ENCODE measurements at places on chromosomes 5 and 9.

- DNase-seq = peak; percentile 84
Observed at GRCh38 chr9:127187231-127187956, 65.0 kb upstream of the ANGPTL2 start.

GRCh38 chr5:2776337-2777302 is 25.1 kb upstream of the IRX2 start:
- no peak for DNase-seq

DNA sequence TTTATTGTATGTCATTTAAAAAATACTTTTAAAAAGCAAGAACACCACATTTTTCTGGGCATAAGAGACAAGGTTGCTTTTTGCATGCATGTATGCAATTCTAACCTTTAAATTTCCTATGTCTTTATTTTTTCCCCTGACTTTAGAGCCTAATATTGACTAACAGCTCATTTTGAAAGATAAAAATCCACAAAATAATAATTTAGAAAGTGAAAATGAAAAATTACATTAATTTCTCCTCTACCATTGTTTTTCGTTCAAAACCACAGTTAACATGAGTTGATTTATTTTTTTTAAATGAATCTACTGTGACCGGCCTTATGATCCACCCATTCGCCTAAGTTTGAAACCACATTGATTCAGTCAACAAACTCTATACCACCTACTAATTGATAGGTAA is 137.5 kb upstream of the CDKN2B start:
- DNase-seq = no peak

GRCh38 chr5:122673343-122673742 is 101.5 kb upstream of the SNX2 start:
- DNase-seq = no peak

- DNase-seq = no peak
Observed at GRCh38 chr5:178826216-178826615, 33.5 kb upstream of the ZNF354B start.

DNA sequence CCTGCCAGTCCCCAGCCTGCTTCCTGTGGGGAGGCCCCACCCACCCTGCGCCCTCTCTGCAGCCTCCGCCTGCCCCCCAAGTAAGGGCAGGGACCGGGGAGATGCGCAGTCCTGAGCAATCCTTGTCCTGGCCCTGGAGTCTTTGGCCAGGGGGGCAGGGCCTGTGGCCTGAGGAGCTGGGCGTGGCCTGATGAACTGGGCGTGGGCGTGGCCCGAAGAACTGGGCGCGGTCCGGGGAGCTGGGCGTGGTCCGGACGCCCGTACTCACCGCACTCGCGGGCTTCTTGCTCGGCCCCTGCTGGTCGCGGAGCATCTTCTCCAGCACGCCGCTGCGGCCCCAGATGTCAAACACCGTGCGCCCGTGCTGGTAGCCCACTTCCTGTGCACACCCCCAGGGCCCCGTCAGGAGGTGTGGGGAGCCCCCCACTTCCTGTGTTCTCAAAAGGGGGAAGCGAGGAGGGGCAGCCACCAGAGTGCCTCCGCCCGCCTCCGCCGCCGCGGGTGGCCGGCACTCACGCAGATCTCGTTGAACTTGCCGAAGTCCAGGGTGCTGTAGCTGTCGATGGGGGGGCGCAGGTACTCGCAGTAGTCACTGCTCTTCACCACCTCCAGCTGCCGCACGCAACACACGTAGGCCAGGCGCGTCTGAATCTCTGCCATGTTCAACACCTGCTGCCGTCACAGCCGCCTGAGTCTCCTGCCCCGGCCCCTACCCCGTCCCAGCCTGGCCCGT is 2.7 kb upstream of the NSMF start:
- peak; percentile 24 for DNase-seq

DNA sequence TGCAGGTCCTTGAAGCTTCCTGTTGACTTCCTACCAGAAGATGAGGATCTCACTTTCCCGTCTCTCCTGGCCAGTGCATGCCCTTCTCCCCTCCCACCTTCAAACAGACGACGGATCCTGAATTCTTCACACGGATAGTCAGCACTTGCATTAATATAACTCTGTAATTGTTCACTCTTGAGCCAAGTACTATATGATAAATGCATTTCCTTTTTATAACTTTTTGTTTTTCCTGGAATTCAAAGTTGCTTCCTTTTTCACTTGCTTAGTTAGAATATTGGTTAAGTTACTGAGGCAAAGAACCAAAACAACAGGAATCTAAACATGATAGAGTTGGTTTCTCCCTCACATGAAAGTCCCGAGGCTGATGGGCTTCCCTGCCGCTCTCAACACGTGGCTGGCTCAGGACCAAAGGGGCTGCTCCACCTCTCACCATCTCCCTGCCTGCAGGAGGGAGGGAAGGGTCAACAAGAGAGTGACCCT is 20.2 kb upstream of the EGFL7 start:
- DNase-seq = no peak

DNA sequence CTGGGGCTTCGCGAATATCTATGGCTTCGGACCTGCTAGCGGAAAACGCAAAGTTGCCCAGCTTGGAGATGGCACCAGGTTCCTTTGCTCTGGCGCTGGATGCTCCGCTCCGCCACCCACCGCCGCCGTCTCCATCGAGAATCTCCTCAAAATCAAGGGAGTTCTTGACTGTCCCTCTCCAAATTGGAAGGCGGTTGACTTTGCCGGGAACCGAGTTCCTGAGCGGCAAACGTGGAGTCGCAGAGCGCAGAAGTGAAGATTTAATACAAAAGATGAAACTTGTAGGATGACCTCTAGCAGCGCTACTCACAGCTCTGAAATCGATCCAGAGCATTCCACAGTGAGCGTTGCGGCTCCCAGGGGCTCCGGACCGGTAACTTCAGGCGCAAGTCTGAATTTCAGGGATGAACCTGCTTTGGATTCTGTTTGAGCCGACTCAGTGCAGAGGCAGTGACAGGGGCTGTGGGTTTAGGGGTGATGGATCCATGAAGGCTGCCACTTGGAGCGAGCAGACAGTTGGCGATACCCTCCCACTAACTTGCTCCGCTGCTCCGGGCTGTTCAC is 1641.5 kb upstream of the C9orf72 start:
- no peak for DNase-seq

DNA sequence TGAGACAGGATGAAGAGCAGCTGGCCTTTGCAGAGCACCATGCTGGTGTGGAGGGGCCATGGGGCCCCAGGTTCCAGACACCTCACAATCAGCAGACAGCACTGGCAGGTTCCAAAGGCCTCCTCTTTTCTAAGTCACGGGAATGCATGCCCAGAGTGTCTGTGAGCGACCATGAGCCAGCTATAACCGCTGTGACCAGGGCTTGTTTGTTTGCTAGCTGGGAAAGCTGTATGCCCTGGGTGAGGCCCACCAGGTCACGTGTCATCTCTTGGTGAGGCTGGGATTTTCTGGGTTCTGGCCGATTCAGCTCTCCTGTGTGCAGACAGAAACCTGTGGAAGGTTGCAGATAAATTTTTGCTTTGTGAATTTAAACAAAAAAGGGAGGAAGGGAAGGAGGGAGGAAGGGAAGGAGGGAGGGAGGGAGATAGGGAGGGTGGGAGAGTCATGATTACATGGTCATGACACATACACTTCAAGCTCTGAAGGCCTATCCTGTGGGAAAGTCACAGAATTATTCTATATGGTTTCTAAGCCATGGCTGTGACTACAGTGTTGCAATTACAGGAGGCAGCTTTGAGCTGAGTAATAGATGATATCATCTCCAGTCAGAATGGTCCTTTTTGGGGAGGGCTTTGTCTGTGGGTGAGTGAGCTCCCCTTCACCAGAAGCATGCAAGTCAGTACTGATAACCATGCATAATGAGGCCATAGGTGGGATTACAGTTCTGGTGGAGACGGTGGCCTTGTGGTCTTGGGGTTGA is 37.2 kb downstream of the PAPPA start:
- DNase-seq = no peak

GRCh38 chr5:17021602-17021932 is 85.5 kb upstream of the MYO10 start:
- DNase-seq = no peak

DNA sequence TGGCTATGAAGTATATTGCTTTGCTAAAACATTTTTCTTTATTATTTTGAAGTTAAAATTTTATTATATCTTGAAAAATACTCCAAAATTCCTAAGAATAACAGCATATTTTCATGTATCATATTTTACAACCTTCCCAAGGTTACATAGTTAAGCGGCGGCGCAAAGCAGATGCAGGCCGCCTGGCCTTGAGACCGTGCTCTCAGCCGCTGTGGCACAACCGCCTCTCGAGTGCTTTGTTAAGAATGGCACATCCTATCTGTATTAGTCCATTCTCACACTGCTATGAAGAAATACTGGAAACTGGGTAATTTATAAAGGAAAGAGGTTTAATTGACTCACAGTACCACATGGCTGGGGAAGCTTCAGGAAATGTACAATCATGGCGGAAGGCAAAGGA is 228.8 kb downstream of the ARRDC3 start:
- no peak for DNase-seq

DNA sequence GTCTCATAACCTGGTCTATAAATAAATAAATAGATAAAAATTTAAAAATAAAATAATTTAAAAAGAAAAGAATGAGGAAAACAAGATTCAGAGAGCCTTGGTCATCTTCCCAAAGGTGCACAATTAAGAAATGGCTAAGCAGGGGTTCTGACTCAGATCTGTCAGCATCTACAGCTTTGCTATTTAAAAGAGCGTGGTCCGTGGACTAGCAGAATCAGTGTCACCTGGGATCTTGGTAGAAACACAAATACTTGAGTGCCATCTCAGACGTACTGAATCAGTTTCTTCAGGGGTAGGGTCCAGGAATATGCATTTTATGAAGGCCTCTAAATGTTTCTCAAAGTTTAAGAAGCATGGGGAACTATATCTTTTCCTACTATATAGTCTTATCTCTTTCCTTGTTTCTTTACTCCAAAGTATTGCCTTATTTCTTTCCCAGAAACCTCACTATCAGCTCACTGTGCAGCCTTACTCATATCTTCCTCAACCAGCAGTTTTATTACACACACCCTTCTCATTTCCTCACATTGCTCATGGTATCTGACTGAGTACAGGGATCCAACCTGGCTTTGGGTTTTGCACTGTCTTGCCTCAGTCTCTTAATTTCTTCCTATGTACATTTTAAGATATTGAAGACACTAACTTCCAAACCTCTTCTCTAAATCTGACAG is 58.6 kb downstream of the TMC1 start:
- no peak for DNase-seq

- no peak for DNase-seq
Observed at GRCh38 chr5:42301349-42301748, 121.9 kb upstream of the GHR start.

- DNase-seq = no peak
Observed at GRCh38 chr5:168356592-168356991, 65.1 kb downstream of the WWC1 start.

DNA sequence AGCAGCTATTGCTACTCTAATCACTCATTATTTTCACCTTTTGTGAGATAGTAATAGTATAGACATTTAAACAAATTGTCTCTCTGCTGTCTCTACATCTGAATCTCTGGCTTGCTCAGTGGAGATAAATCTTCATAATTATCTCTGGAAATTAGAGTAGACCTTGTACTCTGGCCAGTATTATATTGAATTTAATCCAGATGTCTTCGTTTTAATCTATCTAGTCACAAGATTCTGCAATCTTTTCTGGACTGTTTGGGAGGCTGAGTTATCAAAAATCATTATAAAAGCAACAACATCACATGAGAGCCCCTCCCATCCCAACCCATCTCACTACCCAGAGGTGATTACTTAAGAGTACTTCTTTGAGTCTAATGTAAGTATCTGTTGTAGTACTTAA is 19.0 kb downstream of the ARHGAP26 start:
- no peak for DNase-seq

- no peak for DNase-seq
Observed at GRCh38 chr5:624118-624950, 12.2 kb downstream of the CEP72 start.

GRCh38 chr9:28234894-28235277 is 661.6 kb upstream of the C9orf72 start:
- DNase-seq = no peak
